ENCODE measurements at places on chromosomes 16 and 17.
A peak's percentile ranks its signal among the peaks of the same experiment; 100 is the strongest.

DNA sequence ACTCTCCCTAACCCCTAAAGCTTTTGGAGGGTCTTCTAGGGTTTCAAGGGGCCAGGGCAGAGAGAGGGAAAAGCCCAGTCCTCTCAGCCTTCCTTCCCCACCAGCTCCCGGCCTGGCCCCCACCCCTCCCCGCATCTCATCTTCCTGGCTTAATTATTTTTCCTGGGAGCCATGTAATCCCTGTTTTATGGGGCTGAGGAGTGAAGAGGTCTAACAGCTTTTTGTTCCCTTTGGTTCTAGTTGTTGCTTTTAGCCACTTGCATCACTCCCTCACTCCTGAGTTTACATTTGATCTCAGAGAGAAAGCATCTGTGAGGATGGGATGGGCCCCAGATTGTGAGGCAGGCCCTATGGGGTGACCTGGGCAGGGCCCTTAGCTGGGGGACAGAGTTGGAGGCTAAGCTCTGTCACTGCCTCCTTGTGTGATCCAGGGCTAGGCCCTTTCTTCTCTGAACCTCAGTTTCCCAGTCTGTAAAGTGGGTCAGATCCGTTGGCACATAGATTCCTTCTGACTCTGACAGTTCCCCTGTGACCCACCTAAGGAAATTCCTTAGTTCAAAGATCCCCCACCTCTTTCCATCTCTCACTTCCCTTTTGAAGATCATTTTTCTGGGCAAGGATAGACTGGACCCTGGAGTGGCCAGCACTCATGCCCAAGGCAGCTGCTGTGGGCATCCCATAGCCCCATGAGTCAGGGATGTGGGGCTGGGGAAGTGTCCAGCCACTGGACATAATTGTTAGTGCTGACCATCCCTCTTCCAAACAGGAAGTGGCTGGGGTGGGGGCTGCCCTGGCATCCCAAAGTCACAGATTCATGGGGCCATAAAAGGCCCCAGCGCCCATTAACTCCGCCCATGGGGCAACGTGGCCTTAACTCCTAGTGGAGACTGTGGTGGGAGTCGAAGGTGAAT, 20.1 kb downstream of the UNC119 start:
- DNase-seq: no peak

DNA sequence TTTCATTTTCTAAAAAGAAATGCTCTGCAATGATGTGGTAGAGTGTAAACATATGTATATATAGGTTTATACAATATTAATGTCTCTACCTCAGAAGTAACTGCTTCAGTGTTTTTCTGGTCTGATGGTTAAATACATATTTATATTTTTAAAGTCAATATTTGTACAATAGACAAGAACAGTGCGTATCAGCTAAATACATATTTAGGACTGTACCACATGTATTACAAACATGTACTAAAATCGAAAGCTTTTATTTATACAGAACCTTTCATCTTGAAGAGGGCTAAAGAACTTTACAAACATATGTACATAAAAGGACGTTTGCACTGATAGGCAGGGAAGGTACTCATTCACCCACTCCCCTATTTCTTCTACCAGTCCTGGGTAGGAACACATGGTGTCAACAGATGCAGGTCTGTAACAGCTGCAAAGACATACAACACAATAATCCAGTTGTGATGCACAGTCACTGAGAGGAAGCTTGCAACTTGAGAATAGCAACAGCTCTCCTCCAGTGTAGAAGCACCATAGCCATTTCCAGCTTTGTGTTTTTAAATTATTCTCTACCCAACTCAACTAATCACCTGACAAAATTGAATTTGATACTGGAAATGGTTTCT, 206.9 kb upstream of the C17orf78 start:
- DNase-seq: no peak

- DNase-seq: no peak
Measured at GRCh38 chr16:84949772-84950436, 61.4 kb downstream of the ZDHHC7 start.

DNA sequence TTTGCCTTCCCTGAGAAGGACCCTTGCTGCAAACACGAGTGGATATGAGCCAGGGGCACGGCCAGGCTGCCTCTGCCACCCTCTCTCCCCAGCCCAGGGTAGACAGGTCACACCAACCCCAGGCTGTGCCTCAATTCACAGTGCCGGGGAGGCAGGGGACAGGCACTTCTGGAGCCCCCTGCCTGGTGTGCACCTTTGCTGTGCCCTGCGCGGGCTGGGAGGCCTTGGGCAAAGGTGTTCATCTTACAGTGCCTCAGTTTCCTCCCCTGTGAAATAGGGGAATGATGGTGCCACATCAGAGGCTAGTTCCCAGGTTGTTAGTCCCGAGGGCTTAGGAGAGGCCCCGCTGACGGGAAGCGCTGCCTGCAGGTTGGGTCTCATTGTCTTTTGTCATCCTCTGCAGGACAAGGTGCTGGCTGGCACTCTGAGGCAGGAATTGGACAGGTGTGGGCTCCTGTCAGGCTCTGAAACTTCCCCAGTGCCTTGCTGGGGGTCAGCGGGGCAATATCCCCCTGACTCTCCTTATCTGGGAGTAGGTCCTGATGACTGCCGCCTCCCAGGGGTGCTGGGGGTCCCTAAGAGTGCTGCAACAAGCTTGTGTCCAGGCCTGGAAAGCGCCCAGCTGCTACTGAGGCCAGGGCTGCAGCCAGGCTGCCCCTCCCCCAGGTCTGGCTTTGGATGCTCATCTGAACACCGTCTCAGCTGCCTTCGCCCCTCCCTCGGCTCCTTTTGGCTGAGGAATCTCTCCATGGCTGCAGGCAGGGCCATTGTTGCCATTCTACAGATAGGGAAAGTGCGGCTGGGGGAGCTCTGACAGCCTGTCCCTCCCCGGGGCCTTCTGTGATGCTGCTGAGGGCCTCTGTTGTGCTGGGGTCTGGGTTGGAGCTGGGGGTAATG, 3.1 kb downstream of the PRSS21 start:
- DNase-seq: no peak

GRCh38 chr17:73215447-73215846, 22.6 kb downstream of the COG1 start:
- no peak for DNase-seq

DNA sequence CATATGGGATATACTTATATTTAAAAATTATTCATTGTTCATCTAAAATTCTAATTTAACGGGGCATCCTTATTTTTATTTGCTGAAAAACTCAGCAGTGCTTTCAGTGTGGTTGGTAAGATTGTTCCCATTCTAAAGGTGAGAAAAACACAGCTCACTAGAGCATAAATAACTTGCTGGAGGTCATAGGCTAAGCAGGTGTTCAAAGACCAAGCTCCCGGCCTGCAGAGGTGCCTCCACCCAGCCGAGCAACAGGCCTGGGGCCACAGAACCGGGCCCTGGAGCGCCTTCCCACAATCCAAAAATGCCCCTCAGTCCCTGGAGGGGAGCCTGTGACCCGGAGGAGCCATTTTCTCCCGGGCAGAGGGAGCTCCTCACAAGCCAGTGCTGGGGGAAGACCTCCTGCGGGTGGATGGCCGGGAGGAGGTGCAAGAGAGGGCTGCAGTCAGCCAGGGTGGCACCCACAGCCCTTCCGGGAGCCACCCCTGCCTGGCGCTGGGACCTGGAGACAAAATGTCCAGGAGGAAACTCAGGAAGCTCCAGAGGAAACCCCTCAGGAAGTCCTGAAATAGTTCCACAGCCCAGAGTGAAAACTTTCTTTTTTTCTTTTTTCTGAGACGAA, 14.7 kb downstream of the ABR start:
- no peak for DNase-seq

GRCh38 chr17:39929646-39930407, 2.3 kb downstream of the LRRC3C start:
- DNase-seq: peak; percentile 92

GRCh38 chr16:2083876-2084780, 36.3 kb downstream of the TSC2 start:
- DNase-seq: no peak

- DNase-seq: no peak
Measured at GRCh38 chr16:2058872-2059271, 11.1 kb downstream of the TSC2 start.

- peak; percentile 86 for DNase-seq
Measured at GRCh38 chr16:10918294-10919002, 23.8 kb downstream of the DEXI start.

DNA sequence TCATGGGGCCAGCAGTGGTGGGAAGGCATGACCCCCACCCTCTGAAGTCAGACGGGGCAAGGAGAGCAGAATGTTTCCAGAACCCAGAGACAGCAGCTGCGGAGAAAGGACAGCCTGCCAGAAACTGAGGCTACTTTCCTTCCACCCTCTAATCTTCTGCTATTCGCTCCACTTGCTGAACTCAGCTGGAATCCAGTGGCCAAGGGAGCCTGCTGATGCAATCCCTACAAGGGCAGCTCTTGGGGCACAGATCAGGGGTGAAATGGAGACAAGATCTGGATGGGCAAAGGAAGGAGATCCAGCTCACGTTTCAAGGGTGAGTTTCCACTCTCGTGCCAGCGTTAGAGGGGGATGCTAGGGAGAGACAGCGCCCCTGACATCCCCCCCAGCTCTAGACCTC, 479.1 kb downstream of the SLC39A11 start:
- peak; percentile 23 for DNase-seq
